Thyroid gland (tissue), 4 donors: ENCODE measurements at places on chromosomes 7 and 10. TPM values are rescaled to one million over a fixed set of nuclear protein-coding genes. Genes with fewer than 3 reads are reported as not detected.

TYW1B gene
- 3.7 TPM for total RNA-seq

DGKI gene
- total RNA-seq = 45.4 TPM

CPA1 gene
- 1.3 TPM for total RNA-seq

- no peak overlapping the region for H3K4me3 ChIP-seq
- peak; percentile 45 for DNase-seq
- no peaks in the 10 kb centered on the region for H3K36me3 ChIP-seq
- H3K27me3 ChIP-seq = no peaks in the 10 kb centered on the region
- peaks cover 8% of the 10 kb centered on the region for H3K4me1 ChIP-seq
- no peak overlapping the region for H3K27ac ChIP-seq
These were observed 83.9 kb downstream of the JAZF1 start for GRCh38 chr7:28096713-28097112.

GRCh38 chr10:816091-816477 lies 115.4 kb downstream of the LARP4B start:
- peaks cover 59% of the 10 kb centered on the region for H3K36me3 ChIP-seq
- no peaks in the 10 kb centered on the region for H3K27me3 ChIP-seq
- H3K4me3 ChIP-seq = no peak overlapping the region

- peaks cover 5% of the 10 kb centered on the region for H3K4me1 ChIP-seq
- no peaks in the 10 kb centered on the region for H3K27me3 ChIP-seq
- no peaks in the 10 kb centered on the region for H3K36me3 ChIP-seq
- H3K27ac ChIP-seq = no peak overlapping the region
- peak; percentile 56 for DNase-seq
These were observed 69.5 kb downstream of the TCERG1L start for GRCh38 chr10:131242007-131242406.
